ENCODE measurements at places on chromosomes 12 and 14.
A peak's percentile ranks its signal among the peaks of the same experiment; 100 is the strongest.

GRCh38 chr12:106915635-106916026 is 40.1 kb upstream of the TMEM263 start:
- DNase-seq = no peak

GRCh38 chr12:107666009-107666408 is 19.6 kb upstream of the PWP1 start:
- no peak for DNase-seq

- DNase-seq = no peak
Observed at GRCh38 chr12:13504074-13504473, 307.5 kb downstream of the EMP1 start.

- DNase-seq = no peak
Observed at GRCh38 chr12:21607701-21608100, 3.1 kb upstream of the GYS2 start.

DNA sequence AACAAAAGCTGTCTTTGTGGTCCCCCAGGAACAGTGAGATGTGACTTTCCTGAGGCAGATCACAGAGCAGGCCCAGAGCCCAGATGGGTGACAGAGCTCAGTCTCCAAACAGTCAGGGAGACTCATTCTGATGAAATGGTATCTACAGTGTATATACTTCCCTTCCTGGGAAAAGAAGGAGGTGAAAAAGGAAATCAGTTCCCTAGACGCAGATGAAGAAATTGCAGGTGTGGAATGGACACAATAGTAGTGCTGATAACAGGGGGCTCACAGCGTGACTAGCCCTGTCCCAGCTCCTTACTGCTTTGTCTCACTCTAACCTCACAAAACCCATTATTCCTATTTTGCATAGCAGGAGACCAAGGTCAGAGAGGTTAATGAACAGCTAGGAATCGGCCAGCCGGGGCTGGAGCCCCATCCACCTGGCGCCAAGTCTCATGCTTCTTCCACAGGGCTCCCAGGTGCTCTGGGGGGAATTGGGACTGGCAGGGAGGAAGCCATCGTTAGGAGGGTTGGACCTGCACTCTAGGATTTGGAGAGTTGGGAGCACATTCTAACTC is 11.9 kb downstream of the KCNH3 start:
- DNase-seq = no peak

DNA sequence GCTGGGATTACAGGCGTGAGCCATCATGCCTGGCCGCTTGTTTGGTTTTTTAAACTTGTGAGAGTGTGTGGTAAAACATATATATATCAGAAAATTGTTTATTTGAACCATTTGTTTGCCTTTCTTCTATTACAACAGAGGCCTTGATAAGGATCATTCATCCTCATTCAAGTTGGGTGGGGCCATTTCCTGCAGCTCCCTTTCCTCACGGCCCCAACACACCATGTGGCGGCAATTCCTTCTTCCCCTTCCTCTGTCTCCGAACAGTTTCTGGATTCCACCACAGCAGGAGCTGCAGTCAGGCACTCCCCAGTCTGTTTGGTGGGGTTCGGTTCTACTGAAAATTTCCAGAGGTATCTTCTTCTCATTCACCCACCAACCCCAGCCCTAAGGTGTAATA is 42.0 kb upstream of the RASSF3 start:
- no peak for DNase-seq

GRCh38 chr14:76910371-76910890 is 84.2 kb downstream of the LRRC74A start:
- DNase-seq = no peak

- DNase-seq = no peak
Observed at GRCh38 chr12:85883763-85884162, 9.7 kb downstream of the NTS start.

DNA sequence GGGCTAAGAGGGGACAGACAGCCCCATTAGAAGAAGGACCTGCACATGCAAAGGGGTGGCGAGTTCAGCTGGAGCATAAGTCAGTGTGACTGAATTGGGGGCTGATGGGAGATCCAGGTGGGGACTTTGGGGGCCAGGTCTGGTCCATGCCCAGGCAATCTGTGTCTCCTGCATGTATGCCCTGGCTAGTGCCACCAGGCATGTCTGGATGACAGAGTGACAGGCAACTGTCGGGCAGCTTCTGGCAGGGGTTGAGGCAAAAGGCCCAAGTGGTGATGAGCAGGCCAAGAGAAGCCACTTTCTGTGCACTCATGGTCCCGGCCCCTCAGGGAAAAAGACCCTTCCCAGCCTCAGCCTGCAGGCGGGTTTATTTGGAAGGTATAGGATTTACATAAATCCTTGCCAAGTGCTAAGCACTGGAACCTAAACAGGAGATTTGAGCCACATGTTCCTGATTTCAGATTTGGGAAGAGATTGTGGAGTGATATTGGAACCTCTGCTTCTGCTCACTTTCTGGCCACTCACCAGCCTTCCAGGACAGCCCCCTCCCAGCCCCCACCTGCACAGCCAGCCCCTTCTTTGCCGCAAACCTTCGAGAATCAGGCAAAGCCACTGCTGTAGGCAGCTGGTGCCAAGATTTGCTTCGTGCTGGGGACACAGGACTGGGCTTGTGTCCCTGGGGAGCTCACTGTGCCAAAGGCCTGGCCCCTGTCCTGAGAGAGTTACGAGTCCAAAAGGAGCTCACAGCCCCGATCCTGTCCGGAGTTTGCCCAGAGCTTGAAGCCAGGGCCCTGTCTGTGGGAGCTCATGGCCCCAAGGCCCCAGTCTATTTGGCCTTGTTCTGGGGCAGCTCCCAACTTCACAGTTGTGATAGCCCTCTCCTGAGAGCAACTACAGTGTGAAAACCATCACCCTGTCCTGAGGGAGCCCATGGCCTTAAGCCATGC is 232.5 kb upstream of the RTL1 start:
- DNase-seq = no peak

GRCh38 chr14:22375321-22375930 is 213.6 kb downstream of the DAD1 start:
- DNase-seq = no peak

GRCh38 chr12:123041042-123041531 is 60.6 kb downstream of the ARL6IP4 start:
- no peak for DNase-seq

DNA sequence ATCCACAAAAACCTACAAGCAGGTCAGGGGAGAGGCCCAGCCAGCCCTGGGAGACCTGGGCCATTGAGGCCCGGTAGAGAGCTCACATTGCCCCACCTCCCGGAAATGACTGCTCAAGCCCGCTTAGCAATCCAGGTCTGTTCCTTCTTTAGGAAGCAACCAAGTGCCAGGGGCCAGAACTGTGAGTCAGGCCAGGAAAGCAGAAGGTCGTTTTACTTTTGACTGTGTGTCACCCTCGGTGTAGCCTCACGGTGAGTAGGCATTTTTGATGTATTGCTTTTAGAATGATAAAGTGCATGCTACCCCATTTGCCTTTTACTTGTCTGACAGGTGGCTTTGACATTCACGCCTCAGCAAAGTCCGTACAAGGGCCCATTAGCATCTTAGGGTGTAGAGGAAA is 25.4 kb upstream of the PWP1 start:
- DNase-seq = no peak

GRCh38 chr14:55430024-55430690 is 10.3 kb downstream of the TBPL2 start:
- peak; percentile 40 for DNase-seq

GRCh38 chr14:103868242-103868897 is 21.0 kb upstream of the PPP1R13B start:
- no peak for DNase-seq

GRCh38 chr14:104178279-104178678 is 39.9 kb downstream of the KIF26A start:
- DNase-seq = no peak

DNA sequence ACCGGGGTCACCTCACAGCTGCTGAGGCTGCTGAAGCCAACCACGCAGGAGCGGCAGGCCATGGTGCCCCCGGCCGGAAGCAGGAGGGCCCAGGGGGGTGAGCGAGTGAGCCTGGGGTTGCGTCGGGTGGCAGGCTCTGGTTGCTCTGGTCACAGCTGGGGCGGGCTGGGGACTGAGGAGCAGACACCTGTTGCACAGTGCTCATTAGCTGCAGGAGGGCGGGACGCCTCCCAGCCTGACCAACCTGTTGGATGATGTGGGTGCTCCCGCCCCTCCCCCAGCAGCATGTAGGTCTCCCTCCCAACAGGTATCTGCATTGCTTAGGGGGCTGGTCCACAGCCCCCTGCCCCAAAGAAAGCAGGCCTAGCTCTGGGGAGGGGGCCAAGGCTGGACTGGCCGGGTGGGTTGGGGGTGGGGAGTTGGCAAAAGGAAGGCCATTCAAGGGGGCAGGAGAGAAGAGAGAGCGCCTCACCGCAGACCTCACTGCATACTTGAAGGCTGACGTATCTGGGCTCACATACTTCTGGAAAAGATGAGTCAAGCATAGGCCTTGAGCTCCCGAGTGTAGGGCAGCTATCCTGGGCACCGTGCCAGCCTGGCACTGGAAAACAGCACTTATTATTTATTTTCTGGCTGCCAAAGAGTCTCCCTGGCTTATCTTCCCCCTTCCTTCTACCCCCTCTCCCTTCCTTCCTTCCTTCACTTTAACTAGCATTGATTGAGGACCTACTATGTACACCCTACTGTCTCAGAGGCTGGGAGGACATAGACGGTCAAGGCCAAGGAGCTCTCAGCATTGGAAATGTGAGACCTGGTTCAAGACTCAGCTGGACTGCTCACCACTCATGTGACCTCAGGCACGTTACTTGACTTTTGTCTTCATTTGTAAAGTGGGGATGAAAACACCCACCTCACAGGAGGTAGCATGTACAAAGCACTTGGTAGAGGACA is at the start of gene KRT80:
Gene KRT80, minus strand, starts transcription at position 174 of the 951 bp plus-strand sequence. Its CDS starts 112 bp downstream, at position 62.
- DNase-seq = peak; percentile 41

DNA sequence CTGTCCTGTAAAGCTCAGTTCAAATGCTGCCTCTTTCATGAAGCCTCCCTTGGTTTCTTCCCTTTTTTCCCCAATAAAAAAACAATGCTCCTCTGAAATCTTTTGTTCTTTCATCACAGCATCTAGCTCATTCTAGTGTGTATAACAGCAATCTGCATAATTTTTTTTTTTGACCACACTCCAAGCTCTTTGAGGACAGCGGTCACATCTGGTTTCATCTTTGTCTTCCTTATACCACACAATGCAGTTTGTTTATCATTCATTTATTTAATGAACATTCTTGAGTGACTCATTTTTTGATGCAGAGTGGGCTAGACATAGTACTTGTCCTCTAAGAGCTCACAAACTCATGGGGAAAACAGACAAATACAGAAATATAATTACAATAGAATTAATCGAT is 7.3 kb downstream of the GNG2 start:
- no peak for DNase-seq

GRCh38 chr14:96564389-96564788 is 62.2 kb downstream of the PAPOLA start:
- no peak for DNase-seq

- DNase-seq = no peak
Observed at GRCh38 chr12:92208613-92209121, 63.0 kb upstream of the BTG1 start.

DNA sequence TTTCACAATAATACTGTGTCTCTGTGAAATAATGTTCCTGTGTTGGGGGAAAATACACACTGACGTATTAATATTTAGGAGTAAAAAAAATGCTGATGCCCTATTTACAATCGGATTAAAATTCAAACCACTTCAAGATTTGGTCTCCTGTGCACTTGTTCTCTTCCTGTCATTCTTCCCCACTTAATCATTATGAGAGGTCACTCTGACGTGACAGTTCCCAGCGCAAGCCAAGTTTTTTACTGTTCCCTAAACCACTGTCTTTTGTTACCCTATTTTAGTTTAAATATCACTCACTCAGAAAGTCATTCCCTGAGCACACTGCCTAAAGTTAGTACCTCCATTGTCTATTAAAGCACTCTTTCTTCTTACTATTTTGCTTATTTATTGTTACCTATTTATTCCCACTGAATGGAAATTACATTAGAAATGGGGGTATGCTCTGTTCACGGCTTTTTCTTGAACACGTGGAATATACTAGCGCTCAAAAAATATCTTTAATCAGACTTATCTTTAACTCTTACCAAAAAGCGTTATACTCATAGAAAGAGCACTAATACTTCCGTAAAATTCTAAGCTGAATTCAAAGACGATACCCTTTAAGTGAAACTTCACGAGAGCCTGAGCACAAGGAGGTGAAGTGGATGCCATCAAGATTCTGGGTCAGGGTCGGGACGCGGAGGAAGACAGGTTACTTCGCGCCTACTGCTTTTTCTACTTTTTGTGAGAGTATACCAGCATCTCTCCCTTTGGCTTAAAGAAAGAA is 670 bp upstream of the PSMA3 start:
- DNase-seq = no peak

DNA sequence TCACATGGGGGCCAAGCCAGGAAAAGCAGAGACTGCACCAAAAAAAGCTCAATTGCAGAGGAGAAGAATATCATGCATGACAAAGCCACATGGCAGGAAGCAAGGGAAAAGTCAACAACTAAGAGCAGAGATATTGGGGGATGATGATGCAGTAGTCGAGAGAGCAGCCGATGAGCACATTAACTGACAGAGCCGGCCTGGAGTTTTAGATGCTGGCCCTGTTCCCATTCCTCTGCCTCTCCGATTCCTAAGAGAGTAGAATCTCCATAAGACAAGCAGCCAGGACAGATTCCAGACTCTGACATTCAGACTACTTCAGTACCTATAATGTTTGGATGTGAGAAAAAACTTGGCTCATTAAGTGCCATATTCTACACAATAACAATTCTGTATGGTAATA is 155.9 kb downstream of the KCNH5 start:
- DNase-seq = no peak

DNA sequence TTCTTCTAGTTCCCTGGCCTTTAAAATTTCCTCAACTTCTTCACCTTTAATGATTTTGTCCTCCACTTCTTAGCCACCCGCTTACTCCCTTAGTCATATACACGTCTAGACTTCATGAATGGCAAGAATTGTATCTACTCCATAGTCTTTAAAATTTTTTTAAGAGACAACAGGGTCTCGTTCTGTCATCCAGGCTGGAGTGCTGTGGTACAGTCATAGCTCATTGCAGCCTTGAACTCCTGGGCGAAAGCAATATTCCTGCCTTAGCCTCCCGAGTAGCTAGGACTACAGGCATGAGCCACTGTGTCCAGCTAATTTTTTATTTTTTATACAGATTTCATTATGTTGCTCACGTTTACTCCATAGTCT is 47.9 kb downstream of the BBS10 start:
- DNase-seq = no peak

GRCh38 chr12:6664902-6665301 is 2.0 kb upstream of the ING4 start:
- no peak for DNase-seq

DNA sequence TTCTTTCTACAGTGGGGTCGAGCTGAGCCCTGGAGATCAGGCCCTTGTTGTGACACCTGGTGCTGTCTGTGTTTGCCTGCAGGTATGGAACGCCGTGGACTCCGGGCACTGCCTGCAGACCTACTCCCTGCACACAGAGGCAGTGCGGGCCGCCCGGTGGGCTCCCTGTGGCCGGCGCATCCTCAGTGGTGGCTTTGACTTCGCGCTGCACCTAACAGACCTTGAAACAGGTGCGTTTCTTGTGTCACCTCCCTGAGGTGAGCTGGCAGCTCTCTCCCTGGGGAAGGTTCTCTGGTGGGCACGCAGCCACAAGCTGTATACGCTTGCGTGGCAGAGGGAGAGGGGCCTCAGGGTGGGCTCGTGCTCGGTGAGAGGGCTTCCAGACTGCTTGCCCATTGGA is 119.3 kb downstream of the BEGAIN start:
- no peak for DNase-seq
